ENCODE measurements at places on chromosomes 3 and 15.

- no peak for DNase-seq
These were observed 173.6 kb upstream of the SMAD3 start for GRCh38 chr15:66891776-66892175.

GRCh38 chr3:46947546-46947901, 29.0 kb downstream of the CCDC12 start:
- DNase-seq, result no peak

DNA sequence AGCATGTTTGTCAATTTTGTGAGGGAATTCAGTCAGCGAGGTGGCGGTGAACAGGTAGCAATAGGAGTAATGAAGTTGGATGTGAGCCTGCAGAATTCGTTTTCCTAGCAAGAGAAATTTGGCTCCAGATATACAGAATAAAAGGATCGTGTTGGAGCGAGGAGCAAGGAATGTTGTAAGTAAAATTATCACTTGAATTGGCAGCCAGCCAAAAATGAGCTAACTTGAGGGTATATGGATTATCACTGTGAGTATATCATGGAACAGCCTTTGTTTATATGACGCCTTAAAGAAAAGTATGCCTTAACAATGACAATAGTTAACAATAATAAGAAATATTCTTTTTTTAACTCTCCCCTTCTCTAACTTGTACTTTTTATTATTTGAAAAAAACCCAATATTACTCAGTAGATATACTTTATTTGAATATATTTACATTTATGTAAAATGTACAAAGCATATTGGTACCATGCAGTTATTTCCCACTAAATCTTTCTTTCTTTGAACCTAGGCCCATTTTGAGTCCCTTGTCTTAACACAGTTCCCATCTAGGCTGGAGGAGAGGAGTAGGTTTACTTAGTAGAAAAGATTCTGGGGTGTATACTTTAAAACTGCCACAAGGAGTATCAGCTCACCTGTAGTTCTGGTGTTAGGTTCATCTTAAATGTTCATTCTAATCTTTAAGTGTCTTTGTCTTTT, 29.3 kb downstream of the EPHA6 start:
- DNase-seq, result no peak

DNA sequence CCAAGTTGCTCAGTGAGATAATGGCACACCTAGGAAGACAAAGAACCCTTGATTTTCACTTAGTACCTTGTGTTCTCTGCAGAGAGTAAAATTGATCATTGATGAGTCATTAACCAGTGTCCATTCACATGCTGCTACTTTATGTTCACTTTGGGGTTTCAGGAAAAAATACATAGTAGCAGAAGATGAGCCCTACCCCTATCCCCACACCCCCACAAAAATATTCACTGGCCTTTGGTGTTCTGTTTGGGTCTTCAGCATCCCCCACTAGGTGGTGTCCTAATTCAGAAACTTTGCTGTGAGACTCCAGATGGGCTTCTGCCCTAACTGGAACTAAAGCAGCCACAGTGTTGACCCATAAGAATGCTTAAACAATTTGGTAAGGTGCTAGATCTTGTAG, 178.8 kb downstream of the KLHL25 start:
- no peak for DNase-seq

DNA sequence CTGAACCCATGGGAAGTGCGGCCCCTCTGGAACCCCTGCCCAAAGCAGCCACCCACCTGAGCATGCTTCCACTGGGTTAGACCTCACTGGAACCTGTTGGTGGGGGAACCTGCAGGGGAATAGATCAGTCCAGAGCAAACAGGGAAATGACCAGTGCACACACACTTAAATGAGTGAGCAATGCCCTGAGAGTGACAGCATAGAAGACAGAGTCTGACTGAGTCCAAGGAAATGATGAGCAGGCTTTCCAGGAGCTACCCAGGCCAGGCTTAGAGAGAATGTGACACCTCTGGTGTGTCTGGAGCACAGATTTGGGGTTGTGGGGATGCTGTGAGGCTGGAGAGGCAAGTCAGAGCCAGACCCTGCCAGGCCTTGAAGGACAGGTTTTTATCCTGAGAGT, 28.5 kb downstream of the PLA1A start:
- DNase-seq, result no peak

All from stimulated activated CD8-positive, alpha-beta memory T cell treated with anti-CD3 and anti-CD28 coated beads, Interleukin-4, amount 100 ng/mL, for 24 hours (primary cell).